ENCODE measurements at places on chromosomes 1 and 21. TPM values are rescaled to one million over a fixed set of nuclear protein-coding genes. Genes with fewer than 3 reads are reported as not detected.
A peak's percentile ranks its signal among the peaks of the same experiment; 100 is the strongest.

DNA sequence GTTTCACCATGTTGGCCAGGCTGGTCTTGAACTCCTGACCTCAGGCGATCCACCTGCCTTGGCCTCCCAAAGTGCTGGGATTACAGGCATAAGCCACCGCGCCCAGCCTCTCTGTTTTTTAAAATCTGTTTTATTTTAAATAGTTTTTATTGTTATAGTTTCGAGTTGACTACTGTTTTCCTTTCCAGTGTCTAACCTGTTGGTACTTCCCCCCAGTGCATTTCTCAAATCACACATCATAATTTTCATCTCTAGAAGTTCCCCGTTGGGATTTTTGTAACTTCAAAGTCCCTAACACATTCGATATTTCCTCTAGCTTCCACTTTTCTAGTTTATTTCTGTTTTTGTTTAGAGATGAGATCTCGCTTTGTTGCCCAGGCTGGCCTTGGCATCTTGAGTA, 7.5 kb downstream of the HES4 start:
- no peak for DNase-seq

Gene CD247
- 166 TPM for total RNA-seq

- DNase-seq: no peak
These were observed 50.2 kb downstream of the UBE4B start for GRCh38 chr1:10082785-10083479.

GRCh38 chr1:31535561-31535960, 40.8 kb upstream of the TINAGL1 start:
- no peak for DNase-seq

GRCh38 chr1:47682786-47683350, 245.0 kb downstream of the FOXD2 start:
- no peak for DNase-seq

Gene MPZ
- 2.9 TPM for total RNA-seq

Gene TMEM125
- total RNA-seq: not detected

GRCh38 chr1:181092883-181093458, 4.5 kb downstream of the IER5 start:
- DNase-seq: no peak

DNA sequence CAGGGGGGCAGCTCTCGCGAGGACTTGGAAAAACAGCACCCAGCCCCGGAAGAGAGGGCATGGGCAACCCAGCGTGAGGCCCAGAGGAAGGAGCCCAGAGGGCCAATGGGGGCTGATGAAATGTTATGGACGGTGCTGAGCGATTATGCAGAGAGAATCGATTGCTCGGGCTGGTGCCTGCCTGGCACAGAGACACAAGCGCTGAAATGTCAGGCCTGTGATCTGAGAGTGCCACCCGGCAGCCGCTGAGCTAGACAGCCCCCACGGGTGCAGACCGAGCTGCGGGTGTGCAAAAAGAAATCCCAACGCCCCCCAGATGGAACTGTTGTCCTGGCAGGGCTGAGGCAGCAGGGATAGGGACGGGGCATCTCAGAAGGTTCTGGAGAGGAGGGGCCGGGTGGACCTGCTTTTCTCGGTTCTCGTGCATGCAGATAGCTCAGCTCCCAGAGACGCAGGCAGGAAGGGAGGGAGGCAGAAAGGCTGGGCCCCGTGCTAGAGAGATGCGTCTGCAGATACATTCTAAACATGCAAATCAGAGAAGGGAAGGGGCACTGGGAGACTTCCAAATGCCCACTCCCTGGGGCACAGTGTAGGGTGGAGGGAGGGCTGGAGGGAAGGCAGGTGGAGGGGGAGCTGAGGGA, 41.5 kb downstream of the TAS1R2 start:
- no peak for DNase-seq

GRCh38 chr1:184792450-184792969, 37.9 kb upstream of the EDEM3 start:
- peak; percentile 8 for DNase-seq

- no peak for DNase-seq
These were observed 400.7 kb downstream of the SMYD3 start for GRCh38 chr1:246106342-246106763.

DNA sequence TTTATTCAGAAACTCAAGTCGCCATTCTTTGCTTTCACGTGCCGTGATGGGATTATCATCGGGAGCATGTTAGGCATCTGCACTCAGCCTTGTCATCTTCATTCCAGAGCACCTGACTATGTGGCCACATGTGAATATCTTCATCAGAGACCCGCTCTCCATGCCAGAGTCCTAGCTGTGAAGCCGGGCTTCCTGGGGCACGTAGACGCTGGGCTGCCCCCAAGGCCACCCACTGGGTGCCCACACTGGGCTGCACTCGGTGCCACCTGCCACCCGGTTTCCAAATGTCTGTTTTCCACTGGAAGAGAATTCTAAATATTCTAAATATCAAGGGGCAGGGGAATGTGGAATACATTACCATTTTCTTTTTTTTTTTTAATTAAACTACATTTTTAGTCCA, 43.8 kb downstream of the SLC37A1 start:
- DNase-seq: no peak

DNA sequence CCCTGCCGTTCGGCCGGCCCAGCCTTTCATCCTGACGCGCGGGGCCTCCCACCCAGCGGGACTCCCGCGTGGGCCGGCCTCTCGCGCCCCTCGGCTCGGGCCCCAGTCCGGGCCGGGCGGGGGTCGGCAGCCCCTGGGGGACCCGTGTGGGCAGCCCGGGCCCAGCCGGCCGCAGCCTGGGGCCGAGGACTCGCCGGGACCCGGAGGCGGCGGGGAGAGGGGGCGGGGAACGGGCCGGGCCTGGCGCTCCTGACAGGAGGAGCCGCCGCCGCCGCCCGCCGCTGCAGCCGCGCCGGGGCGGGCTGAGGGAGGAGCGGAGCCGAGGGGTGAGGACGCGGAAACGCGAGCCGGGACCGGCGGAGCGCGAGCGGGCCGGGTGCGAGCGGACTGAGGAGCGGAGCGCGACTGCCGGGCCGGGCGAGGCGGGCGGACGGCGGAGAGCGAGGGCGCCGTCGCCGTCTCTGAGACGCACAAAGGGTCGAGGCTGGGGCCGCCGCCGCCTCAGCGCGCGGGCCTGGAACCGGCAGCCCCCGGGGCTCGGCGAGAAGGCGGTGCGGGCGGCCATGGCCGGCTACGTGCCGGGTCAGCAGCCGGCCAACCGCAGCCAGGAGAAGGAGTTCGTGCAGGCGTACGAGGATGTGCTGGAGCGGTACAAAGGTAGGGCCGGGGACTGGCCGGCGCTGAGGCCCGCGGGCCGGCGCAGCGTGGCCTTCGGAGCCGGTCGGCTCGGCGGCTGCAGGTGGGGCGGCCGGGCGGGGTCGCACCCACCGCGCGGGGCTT, 79.1 kb downstream of the NDUFS5 start:
- DNase-seq: peak; percentile 77

Gene MFSD2A
- total RNA-seq: 22.3 TPM

GRCh38 chr1:164971921-164972415, 384.5 kb downstream of the LMX1A start:
- no peak for DNase-seq
